Tongue (tissue), 3 donors: ENCODE measurements at places on chromosomes 1 and 21. TPM values are rescaled to one million over a fixed set of nuclear protein-coding genes. Genes with fewer than 3 reads are reported as not detected.
A peak's percentile ranks its signal among the peaks of the same experiment; 100 is the strongest.

DNA sequence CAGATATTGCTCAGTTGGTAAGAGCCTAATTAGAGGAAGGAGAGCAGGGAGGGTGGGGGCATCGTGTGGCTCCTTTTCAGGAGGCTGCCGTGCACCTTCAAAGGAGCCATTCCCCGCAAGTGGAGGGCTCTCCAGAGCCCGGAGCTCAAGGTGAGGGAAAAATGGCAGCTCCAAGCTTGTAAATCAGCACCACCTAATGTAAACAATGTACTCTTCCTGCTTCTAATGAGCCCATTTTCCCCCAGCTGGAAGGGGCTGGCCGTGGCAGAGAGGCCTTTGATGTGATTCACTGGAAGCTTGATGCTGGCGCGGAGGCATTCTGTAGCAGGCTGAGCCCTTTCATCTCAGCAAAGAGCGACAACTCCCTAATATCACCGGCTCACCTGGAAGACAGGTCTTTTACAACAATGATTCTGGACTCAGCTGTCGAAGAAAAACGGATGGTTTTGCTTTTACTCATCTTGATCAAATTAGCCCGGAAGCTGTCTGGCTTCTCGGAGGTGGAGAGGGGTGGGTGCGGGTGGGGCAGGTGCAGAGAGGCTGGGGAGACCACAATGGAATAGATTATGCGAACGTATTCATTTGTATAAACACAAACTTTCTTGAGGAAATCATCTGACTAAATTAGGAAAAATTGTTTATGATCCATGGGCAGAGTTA, 112.5 kb downstream of the RRAGC start:
- no peak for DNase-seq

DNA sequence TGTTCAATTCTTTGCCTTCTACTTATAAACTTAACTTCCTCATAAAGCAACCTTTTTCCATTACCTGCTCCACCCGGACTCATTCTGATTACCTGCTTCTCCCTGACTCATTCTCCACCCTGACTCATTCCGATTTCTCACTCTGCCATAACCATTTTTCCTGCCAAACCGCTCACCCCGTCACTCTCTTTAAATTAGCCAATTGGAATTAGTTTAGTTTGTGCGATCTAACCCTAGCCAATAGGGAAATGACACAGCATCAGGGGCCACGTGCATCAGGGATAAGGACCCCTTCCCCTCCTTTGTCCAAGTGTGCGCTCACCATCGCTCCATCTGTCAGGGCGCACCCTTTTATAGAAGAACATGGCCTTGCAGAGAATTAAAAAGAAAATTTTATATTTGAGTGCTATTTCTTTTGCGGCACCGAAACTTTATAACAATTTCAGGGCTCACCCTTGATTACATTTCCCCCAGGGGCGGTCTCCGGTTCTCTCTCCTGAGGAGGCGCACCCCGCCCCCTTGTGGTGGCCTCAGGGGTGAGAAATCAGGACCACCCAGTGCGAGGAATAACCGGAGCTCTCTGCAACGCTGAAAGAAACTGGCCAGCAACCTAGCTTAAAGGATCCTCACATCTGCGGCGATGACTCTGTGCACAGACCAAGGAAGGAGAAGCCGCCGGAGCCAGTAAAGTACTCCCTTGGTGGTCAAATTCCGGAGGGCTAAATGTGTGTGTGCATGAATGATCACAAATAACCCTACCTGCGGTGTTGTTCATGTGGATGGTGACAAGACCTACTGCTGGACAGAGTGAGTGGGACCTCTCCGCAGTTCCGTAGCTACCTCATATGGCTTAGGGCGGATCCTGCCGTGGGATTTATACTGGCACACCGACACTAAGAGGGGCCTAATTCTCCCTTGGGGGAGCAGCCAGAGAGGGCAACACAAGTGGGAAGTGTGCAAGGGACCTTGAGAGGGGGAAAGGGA, 30.3 kb upstream of the CBR3 start:
- peak; percentile 66 for DNase-seq

LYPLAL1 gene
- 68.0 TPM for total RNA-seq

DNA sequence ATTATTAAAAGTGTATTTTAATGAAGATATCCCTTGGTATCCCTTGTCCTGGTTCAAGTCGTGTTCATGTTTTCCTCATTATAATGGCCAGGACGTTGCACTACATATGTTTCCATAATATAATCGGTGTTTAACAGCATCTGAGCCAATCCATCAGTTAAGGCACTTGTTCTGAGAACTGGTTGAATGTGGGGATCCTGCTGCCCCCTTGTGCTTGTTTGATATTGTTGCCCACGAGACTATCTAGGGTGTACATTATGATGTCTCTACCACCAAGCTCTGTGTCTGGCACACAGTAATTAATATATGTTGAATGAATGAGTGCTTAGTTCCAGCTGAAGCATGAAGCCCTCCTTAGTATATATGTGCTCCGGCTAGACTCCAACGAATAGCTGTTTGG, 193.0 kb downstream of the CACNA1E start:
- peak; percentile 76 for DNase-seq

C1orf53 gene
- not detected for total RNA-seq

- DNase-seq, result peak; percentile 10
Observed at GRCh38 chr1:30420519-30421050, 302.8 kb downstream of the MATN1 start.

GRCh38 chr1:31393463-31393862, 19.6 kb upstream of the SERINC2 start:
- no peak for DNase-seq

DNA sequence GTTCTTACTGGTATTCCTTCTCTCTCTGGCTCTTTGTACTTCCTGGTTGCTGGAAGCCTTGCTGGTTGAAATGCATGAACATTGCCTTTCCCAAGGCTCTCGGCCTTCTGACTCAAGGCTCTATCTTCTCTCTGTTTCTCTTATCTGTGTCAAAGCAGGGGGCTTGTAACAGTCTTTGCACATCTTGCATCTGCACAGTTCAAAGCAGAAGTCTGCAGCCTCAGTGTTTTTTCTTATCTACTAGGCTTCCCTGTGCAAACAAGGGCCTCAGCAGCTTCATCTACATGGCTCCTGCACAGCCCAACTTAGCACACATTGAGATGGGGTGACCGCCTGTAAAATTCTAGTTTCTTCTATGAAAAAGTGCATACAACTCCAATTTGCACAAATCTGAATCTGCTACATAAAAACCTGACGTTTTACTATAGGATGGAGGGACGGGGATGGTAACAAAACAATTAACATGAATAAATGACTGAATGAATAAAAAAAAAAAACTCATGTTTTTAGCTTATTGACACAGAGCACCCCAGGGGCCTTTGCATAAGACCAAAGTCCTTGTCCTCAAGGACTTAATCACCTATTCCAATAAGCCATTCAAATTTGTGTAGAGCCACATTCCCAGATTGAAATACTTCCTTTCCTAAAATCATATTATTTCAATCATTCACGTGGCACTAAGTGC, 458.3 kb downstream of the LMO4 start:
- no peak for DNase-seq

DNA sequence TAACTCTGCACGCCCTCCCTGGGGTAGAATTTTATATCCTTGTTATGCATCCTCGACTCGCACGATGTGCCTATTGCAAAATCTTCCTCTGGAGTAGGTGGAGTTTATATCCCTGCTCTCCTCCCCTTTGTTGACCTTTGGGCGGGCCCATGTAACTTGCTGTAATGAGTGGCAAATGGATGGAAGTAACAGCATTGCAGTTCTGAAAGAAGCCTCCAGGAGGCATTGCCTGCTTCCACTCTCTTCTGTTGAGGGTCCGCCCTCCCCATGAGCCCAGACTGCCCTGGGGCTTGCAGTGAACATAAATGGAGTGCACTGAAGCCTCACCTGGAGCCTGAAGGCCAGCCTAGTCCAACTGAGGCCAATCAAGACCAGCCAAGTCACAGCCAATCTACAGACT, 62.2 kb upstream of the GRIK3 start:
- no peak for DNase-seq

GRCh38 chr1:19062258-19063029, 106.0 kb upstream of the IFFO2 start:
- no peak for DNase-seq
